ENCODE measurements at places on chromosomes 5 and 9.

GRCh38 chr5:146805081-146805480 is 73.5 kb downstream of the PPP2R2B start:
- DNase-seq, result no peak

DNA sequence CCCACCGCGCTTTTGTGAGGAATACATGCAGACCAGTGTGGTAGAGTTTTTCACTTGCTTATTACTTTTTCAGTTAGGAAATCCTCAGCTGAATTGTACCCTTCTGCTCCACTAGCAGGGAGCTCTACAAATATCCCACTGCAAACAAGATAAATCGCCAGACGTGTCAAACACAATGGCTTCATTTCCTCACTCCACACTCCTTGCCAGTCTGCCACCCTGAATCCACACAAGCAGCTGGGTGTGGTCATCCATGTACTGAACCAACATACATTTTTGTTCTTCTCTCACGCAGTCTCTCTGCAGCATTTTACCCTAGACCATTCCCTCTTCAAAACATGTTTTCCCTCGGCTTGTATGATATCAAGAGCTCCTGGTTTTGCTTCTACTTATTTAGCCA is 3.7 kb upstream of the ROR2 start:
- no peak for DNase-seq

- peak; percentile 38 for DNase-seq
Measured at GRCh38 chr5:141821430-141821925, 56.7 kb downstream of the PCDH1 start.

DNA sequence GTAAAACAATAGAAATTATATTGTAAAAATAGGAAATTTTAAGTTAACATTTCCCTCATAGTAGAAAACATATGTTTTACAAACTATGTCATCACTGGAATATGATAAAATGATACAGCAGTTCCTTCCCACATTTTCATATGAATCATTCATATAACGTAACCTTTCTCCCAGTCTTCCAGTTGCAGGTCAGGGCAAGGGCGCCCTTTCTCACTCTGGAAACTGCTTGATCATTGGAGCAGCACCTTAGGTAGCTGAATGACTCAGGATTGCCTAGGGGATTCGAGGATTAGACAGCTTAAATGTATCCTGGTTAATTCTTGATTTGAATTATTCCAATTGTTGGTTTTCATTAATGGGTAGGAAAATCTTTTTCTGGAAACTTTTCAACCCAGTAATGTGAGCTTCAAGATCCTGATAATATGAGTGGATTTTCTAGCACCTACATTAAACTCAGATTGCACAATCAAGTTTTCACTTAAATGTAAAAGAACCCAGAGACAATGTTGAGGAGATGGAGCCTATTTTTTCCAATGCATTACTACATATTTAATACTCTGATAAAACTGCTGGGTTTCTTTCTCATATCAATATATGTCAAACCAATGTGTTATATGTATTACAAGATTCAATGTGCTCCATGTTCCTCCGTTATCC is 32.6 kb upstream of the ANXA1 start:
- no peak for DNase-seq

- no peak for DNase-seq
Measured at GRCh38 chr5:109880907-109881685, 191.4 kb downstream of the MAN2A1 start.

DNA sequence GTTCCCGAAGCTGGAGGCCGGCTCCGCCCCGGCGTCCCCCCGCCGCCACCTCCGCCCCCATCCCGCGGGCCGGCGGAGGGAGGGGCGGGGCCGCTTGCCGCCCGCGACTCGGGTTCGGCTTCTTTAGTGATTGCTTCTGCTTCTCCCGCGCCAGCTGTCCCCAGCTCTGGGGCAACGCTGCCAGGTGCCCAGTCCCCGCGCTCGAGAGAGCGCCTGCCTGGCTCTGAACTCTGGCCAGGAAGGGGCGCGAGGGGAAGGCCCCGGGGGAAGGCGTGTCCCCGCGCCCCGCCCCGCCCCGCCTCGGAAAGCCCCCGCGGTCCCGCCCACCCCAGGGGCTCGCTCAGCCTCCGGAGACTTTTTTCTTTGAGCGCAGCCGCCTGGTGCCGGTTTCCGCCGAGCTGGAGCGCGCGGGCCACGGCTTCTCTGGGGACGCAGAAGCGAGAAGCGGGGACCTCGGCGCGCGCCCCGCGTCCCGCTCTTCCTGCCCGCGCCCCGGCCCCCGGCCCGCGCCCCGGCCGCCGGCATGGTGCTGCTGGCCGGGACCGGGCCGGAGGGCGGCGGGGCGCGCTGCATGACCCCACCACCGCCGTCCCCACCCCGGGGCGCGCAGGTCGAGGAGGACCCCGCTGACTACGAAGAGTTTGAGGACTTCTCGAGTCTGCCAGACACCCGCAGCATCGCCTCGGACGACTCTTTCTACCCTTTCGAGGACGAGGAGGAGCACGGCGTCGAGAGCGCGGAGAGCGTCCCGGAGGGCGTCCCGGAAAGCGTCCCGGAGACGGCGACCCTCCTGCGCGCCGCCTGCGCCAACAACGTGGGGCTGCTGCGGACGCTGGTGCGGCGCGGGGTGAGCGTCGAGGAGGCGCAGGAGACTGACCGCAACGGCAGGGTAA is at the start of gene ANKRD33B:
ANKRD33B (plus strand) TSS at position 126 of the 893 bp plus-strand sequence; CDS start at position 524, 398 bp downstream.
- DNase-seq, result no peak

DNA sequence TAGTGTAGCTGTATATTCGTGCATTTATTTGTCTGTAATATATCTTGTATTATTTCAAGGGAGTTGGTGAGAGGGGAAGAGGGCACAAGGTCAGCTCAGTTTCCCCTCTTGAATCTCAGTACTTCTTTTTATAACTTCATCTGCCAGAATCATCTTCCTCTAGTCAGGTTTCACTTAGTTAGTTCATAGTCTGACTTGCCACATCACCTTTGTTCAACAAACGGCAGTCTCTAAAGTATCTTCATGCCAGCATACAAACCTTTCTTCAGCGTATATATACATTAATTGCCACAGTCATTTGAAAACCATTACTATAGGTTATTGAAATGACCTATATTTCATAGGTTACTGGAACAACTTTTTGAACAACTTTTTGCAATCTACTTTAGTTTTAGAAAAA is 1.6 kb downstream of the ECM2 start:
- DNase-seq, result no peak

DNA sequence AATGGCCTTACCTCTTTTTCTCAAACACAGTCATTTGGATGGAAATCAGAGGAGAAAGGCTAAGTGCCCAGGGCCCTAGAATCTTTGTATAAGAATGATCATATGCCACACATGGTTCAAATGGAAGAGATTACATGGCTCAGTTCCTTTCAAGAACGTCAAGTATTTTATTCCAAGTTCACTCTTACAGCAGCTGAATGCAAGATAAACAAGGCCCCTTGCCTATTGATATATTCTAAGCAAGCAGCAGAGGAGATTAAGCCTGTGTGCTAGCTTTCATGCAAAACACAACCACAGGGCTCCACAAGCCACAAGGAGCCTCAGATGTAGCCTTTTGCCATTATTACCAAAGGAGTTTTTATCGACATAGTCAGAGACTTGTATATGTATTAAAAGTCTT is 55.3 kb upstream of the SLCO6A1 start:
- DNase-seq, result no peak

- DNase-seq, result no peak
Measured at GRCh38 chr5:118818604-118819003, 169.7 kb downstream of the DTWD2 start.

GRCh38 chr9:88954066-88954465 is 37.2 kb upstream of the S1PR3 start:
- no peak for DNase-seq

- DNase-seq, result no peak
Measured at GRCh38 chr9:26561928-26562327, 330.7 kb downstream of the CAAP1 start.

DNA sequence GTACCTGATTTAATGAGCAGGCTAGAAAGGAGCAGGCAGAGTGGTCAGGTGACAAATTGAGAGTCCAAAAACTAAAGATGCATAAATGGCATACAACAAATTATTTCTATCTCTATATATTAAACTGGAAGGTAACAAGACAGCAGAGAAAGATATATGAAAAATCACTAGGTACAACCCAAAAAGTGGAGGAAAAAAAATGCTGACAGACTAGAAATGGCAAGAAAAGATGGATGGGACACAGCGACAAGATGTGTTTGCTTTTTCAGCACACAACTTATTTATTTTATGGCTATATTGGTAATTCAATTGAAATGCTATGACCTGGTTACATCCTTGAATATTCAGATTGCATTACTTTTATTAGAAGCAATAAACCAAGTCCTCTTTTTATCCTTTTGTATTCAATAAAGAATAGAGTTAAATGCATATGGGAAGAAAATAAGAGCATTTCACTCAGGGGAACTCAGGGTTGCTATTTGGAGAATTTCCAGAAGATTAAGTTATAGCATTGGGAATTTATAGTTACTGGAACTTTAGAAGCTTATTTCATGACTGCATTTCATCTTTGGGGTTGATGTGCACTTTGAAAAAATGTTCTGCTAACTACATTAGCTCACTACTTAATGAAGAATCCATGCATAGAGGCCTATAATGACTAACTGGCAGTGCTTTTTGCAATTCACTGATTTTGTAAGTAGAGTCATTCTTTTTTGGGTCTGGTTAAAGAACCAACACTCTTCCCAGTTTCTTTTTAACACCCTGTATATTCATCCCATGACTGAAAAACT is 566.6 kb upstream of the TUSC1 start:
- DNase-seq, result no peak

DNA sequence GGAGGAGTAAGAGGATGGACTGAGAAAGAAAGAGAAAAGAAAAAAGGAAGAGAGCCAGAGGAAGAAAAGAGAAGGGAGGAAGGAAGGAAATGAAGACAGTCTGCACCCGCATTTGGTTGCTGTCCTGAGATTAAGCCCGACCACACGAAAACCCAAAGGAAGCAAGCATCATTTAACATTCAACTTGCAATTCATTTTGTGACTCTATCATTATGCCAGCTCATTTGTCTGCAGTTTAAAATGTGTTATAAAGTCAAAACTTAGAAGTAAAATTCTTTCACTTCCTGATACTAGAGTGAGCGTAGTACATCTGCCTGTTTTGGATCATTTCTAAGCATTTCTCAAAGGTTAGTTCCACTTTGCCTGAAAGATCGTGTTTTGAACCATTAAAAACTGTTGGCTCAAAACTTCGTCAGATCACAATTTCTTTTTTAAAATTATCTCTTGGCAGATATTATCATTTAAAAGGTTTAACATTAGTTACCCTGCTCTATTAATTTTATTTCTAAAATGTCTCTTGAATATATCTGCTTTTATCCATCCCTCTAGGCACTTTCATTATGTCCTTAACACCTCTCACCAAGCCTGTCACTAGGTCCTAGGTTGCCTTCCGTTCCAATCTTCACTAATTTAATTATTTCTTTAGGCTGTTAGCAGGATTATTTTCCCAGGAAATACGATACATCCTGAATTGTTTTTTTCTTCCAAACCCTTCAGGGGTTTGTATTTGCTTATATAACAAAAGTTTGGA is 240.9 kb downstream of the TLE4 start:
- no peak for DNase-seq

GRCh38 chr5:134769206-134769605 is 10.6 kb downstream of the DDX46 start:
- no peak for DNase-seq

- DNase-seq, result no peak
Measured at GRCh38 chr9:125815568-125815967, 68.4 kb downstream of the PBX3 start.

DNA sequence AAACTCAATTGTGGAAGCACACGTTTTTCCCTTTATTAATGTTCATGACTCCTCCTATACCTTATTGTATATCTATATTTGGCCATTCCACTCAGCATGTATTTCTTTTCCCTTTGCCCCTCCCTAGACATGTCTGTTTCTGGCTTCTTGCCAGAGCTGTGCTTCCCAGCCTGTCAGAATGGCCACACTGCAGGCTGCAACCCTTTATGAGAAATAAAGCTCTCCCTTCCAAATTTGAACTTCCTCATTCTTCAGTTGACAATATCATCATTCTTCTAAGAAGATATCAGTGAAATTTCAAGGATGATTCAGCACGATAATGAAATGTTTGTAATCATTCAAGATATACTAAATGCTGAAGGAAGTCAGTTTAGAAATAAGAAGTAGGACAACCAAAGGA is 107.6 kb upstream of the PRSS3 start:
- no peak for DNase-seq

GRCh38 chr5:1952444-1953099 is 69.8 kb upstream of the IRX4 start:
- DNase-seq, result no peak

DNA sequence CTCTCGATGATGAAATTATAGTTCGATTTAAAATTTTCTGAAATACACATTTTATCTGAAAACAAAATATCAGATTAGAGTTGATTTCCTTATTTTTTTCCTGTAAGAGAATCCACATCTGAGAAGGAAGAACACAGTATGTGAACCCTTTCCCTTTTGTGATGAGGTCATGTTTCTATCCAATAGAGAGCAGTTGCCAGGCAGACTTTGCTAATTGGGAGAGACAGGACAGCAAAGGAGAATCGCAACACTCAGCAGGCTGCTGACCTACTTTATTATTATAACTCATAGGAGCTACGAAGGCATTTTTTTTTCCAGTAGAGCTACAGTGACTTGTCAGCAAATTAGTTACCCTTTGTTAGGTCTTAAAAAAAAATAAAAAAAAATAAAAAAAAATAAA is 242.1 kb downstream of the HCN1 start:
- peak; percentile 72 for DNase-seq

DNA sequence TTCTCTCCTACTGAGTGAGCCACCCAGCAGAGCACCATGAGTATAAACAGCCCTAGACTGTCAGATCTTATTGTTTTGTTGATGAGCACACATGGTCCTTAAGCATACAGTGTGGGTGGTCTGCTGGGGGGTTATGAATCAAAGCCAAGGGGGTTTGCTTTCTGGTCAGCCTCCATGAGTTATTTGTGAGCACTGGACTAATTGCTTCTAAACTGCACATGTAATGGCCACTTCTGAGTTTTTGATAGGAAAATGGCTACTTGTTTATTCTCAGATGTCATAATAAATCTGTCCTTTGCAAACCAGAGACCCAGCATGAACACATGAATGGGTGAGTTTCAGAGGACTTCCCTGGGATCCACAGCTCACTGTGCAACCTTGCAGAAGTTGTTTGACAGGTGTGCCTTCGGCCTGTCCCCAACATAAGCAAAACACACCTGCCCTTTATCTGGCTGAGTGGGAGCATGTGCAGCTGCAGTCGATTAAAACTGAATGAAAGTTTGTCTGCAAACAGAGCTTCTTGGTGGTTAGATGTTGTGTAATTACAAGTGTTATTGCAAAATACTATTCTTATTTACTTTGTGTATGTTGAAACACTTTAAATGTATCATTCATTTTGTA is 35.9 kb downstream of the MAMDC2 start:
- no peak for DNase-seq

- no peak for DNase-seq
Measured at GRCh38 chr9:17734674-17735073, 155.8 kb downstream of the SH3GL2 start.

GRCh38 chr5:68757006-68757405 is 336.8 kb upstream of the SLC30A5 start:
- DNase-seq, result no peak

- no peak for DNase-seq
Measured at GRCh38 chr5:24831989-24832388, 187.2 kb upstream of the CDH10 start.
